ENCODE measurements at places on chromosomes 13 and 19.

DNA sequence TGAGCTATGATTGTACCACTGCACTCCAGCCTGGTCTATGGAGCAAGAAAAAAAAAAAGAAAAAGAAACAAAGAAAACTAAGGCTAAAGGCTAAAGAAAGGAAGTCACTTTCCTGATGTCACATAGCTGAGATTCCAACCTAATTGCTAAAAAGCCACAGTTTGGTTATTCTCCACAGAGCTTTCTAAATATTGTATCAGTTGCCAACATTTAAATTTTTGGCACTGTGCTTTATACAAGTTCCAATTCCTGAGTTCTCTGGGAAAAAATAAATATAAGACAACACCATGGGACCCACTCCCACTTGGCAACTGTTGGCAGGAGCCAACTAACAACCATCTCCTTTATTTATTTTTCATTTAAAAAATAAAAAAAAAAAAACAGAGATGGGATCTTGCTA, 11.2 kb upstream of the LYPD3 start:
- peaks cover 3% of the 10 kb centered on the region for H3K4me1 ChIP-seq
- DNase-seq, result no peak
- no peak overlapping the region for H3K4me3 ChIP-seq

- peak overlapping the region; percentile 11 for H3K27ac ChIP-seq
- H3K4me3 ChIP-seq, result no peak overlapping the region
- H3K36me3 ChIP-seq, result no peaks in the 10 kb centered on the region
- H3K27me3 ChIP-seq, result no peaks in the 10 kb centered on the region
Observed at GRCh38 chr13:106569233-106570095, 1.5 kb upstream of the ARGLU1 start.

DNA sequence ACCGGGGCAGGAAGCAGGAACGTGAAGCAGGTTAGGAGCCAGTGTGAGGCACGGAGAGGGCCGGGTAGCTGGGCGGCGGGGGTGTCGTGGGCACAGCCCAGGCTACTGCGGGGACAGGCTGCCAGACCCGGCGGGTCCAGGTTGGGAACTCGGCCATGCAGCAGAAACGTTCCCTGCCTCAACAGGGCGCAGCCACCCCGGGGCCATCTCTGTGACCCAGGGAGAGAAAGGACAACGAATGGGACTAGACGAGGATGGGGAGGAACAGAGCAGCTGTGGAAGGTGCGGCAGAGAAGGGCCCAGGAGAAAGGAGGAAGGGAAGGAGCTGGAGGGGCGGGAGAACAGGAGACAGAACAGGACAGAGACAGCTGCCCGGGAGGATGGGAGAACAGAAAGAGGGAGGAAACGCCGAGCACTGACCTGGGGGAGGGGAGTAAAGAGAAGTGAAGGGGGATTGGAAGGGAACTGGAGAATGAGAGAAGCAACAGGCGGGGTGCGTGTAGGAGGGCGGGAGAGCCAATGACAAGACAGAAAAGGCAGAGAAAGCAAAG, 12.9 kb upstream of the GARIN5A start:
- peak overlapping the region; percentile 84 for H3K27ac ChIP-seq
- peaks cover 64% of the 10 kb centered on the region for H3K27me3 ChIP-seq
- no peak for DNase-seq
- peaks cover 16% of the 10 kb centered on the region for H3K36me3 ChIP-seq
- H3K4me1 ChIP-seq, result peaks cover 9% of the 10 kb centered on the region

DNA sequence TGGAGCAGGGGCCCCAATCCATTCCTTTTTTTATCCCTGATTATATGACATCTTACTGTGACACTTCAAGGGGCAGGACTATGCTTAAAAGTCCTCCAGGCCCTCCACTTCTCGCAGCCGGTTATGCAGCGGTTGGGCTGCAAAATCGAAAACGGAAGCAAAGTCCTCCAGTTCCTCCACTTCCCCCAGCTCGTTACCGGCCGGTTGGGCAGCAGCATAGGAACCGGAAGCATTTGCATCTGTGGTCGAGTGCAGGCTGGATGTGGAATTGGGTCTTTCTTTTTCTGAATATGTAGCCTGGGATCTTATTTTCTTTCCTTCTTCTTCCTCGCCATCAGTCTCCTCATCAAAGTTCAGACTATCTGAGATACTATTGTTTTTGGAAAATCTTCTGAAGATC, 46.1 kb downstream of the OXGR1 start:
- no peaks in the 10 kb centered on the region for H3K36me3 ChIP-seq
- H3K4me1 ChIP-seq, result peaks cover 4% of the 10 kb centered on the region
- peaks cover 26% of the 10 kb centered on the region for H3K27me3 ChIP-seq
- no peak overlapping the region for H3K27ac ChIP-seq
- no peak overlapping the region for H3K4me3 ChIP-seq

GRCh38 chr19:45020071-45020470, 18.8 kb upstream of the CLASRP start:
- DNase-seq, result no peak
- no peak overlapping the region for H3K4me3 ChIP-seq
- H3K4me1 ChIP-seq, result no peaks in the 10 kb centered on the region
- H3K27me3 ChIP-seq, result no peaks in the 10 kb centered on the region

DNA sequence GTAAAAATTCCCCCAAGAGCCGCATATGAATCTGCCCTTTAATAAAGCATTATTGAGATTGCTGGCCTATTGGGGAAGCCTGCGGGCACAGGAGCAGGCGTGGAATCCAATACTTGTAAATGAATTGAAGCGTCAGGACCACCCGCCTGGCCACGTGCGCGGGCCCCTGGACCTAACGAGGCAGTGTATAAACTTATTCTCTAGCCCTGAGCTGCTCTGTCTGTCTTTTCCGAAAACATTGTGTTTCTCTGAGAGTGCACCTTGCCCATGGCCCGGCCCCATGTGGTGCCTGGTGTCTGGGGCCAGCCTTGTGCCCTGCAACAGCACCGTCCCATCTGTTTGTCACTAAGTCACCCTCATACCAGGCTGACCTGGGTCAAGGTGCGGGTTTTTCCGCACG, 14.4 kb downstream of the UBXN6 start:
- no peak for DNase-seq
- H3K4me1 ChIP-seq, result no peaks in the 10 kb centered on the region
- H3K27me3 ChIP-seq, result no peaks in the 10 kb centered on the region
- no peak overlapping the region for H3K4me3 ChIP-seq
- no peak overlapping the region for H3K27ac ChIP-seq
- H3K36me3 ChIP-seq, result peaks cover 4% of the 10 kb centered on the region

- H3K36me3 ChIP-seq, result no peaks in the 10 kb centered on the region
- peaks cover 1% of the 10 kb centered on the region for H3K4me1 ChIP-seq
- H3K4me3 ChIP-seq, result no peak overlapping the region
- peaks cover 8% of the 10 kb centered on the region for H3K27me3 ChIP-seq
- peak overlapping the region; percentile 69 for H3K27ac ChIP-seq
- DNase-seq, result no peak
Observed at GRCh38 chr19:3162418-3163229, 15.9 kb upstream of the S1PR4 start.

GRCh38 chr19:2775556-2776430, 7.3 kb downstream of the SGTA start:
- H3K4me1 ChIP-seq, result peaks cover 1% of the 10 kb centered on the region
- peaks cover 7% of the 10 kb centered on the region for H3K36me3 ChIP-seq
- DNase-seq, result no peak
- no peaks in the 10 kb centered on the region for H3K27me3 ChIP-seq
- no peak overlapping the region for H3K4me3 ChIP-seq

- peak overlapping the region; percentile 100 for H3K27ac ChIP-seq
- peak; percentile 61 for DNase-seq
- H3K36me3 ChIP-seq, result peaks cover 16% of the 10 kb centered on the region
Observed at GRCh38 chr19:58544591-58545285, 874 bp downstream of the TRIM28 start.

GRCh38 chr19:55392820-55393761, 7.4 kb downstream of the RPL28 start:
- peaks cover 7% of the 10 kb centered on the region for H3K36me3 ChIP-seq
- no peak overlapping the region for H3K4me3 ChIP-seq
- H3K27ac ChIP-seq, result no peak overlapping the region
- no peaks in the 10 kb centered on the region for H3K27me3 ChIP-seq

DNA sequence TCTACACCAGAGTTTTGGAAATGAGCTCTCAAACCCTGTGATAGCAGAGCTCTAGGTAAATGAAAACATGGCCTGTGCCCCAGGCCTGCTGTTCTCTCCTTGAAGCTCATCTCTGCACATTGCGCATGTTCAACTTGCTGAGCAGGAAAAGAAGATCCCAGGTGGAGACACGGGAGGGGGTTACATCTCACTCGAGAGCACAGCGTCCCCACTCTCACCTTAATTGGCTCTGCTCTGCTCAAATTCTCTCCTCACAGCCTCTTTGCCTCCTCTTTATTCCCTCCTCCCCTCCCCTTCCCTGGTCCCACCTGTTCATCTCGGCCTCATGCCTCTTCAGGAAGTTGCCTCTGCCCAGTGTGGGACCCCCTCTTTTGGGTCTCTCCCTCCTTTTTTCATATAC, 44.7 kb downstream of the RGCC start:
- H3K27ac ChIP-seq, result no peak overlapping the region
- H3K36me3 ChIP-seq, result no peaks in the 10 kb centered on the region
- H3K4me3 ChIP-seq, result no peak overlapping the region
- no peak for DNase-seq
- no peaks in the 10 kb centered on the region for H3K4me1 ChIP-seq
- peaks cover 7% of the 10 kb centered on the region for H3K27me3 ChIP-seq

GRCh38 chr13:94138831-94139230, 340.7 kb downstream of the DCT start:
- H3K27ac ChIP-seq, result no peak overlapping the region
- DNase-seq, result no peak
- no peak overlapping the region for H3K4me3 ChIP-seq
- no peaks in the 10 kb centered on the region for H3K36me3 ChIP-seq
- H3K27me3 ChIP-seq, result no peaks in the 10 kb centered on the region

DNA sequence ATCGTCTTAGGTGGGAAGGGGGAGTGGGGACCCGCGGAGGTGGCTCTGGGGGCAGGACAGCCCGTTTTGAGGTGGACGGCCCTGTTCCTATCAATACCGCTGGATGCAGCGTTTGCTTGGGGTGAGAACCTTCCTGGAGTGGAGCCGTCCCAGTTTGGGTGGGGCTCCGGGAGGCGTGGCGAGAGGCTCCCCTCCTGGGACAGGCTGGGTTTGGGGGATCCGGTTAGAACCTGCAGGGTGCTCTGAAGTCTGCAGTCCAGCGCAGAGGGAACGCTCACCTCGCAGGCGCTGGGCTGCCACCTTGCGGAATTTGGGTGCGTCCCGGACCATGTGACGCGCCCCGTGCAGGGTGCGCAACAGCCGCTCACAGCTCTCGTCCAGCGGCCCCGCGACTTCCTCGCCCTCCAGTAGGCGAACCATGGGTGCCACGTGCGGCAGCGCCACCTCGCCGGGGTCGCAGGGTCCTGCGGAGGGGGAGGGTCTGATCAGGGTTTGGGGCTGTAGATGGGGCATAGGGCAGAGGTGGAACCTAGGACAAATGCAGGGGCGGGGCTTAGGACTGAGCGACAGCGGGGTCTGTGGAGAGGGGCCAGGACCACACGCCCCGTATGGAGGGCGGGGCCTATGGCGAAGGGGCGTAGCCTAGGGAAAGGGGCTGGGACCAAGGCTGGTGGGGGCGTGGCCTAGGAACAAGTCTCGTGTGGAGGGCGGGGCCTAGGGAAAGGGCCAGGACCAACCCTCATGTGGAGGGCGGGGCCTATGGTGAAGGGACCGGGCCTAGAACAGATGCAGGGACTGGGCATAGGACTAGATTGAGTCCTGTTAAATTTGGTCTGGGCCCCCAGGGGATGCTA, 13.8 kb downstream of the SH2D3A start:
- peak; percentile 74 for DNase-seq
- no peaks in the 10 kb centered on the region for H3K27me3 ChIP-seq
- peaks cover 9% of the 10 kb centered on the region for H3K4me1 ChIP-seq

- peaks cover 17% of the 10 kb centered on the region for H3K36me3 ChIP-seq
- peak overlapping the region; percentile 95 for H3K27ac ChIP-seq
- peak overlapping the region; percentile 93 for H3K4me3 ChIP-seq
- H3K27me3 ChIP-seq, result no peaks in the 10 kb centered on the region
- no peak for DNase-seq
Observed at GRCh38 chr19:44212866-44213346, 574 bp downstream of the ZNF227 start.

GRCh38 chr13:107271227-107271626, 703.3 kb upstream of the ARGLU1 start:
- no peaks in the 10 kb centered on the region for H3K4me1 ChIP-seq
- H3K36me3 ChIP-seq, result no peaks in the 10 kb centered on the region
- H3K4me3 ChIP-seq, result no peak overlapping the region
- no peak overlapping the region for H3K27ac ChIP-seq
- no peaks in the 10 kb centered on the region for H3K27me3 ChIP-seq

GRCh38 chr13:19668778-19669177, 35.3 kb downstream of the MPHOSPH8 start:
- DNase-seq, result no peak
- no peak overlapping the region for H3K4me3 ChIP-seq

GRCh38 chr13:43822969-43823368, 36.2 kb upstream of the ENOX1 start:
- H3K36me3 ChIP-seq, result no peaks in the 10 kb centered on the region
- H3K27ac ChIP-seq, result no peak overlapping the region
- DNase-seq, result no peak
- H3K4me1 ChIP-seq, result no peaks in the 10 kb centered on the region
- H3K27me3 ChIP-seq, result no peaks in the 10 kb centered on the region

DNA sequence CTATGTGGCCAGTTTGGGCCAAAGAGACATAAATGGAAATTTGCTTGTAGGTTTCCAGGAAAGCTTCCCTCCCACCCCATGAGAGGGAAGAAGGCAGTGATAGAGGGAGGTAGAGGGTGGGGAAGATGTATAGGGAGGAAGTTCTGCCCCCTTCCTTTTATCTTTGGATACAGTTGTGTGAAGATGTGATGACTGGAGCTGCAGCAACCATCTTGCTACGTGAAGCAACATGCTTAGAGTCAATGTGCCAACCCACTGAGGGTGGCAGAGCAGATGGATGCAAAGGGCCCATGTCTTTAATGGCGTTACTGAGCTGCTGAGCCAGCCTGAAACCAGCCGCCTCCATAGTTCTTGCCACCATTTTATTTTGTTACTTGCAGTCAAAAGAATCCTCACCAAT, 10.7 kb downstream of the VSIG10L start:
- no peak for DNase-seq
- H3K27me3 ChIP-seq, result no peaks in the 10 kb centered on the region
- H3K4me3 ChIP-seq, result no peak overlapping the region
- H3K27ac ChIP-seq, result no peak overlapping the region
- H3K4me1 ChIP-seq, result peaks cover 8% of the 10 kb centered on the region

DNA sequence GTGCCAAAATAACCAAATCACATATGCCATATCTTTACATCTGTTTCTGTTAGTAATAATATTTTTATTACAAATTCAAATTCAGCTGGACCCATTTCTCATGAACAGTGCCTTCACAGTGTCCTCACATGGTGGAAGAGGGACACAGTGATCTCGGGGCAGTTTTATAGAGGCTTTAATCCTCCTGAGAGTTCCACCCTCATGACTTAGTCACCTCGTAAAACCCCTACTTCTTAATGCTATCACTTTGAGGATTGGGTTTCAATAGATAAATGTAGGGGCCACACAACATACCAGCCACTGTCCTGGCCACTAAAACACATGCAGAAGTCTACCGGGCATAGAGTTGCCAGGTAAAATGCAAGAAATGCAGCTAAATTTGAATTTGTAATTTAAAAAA, 201.5 kb downstream of the MYO16 start:
- no peak overlapping the region for H3K27ac ChIP-seq
- no peaks in the 10 kb centered on the region for H3K36me3 ChIP-seq
- DNase-seq, result no peak
- no peaks in the 10 kb centered on the region for H3K4me1 ChIP-seq

Data from progenitor cell of endocrine pancreas (in vitro differentiated cells).